Hypothalamus (tissue), 51 donors: ENCODE measurements at places on chromosomes 2 and 18.

- DNase-seq, result no peak
These were observed 866.0 kb upstream of the ACVR2A start for GRCh38 chr2:146978577-146979555.

DNA sequence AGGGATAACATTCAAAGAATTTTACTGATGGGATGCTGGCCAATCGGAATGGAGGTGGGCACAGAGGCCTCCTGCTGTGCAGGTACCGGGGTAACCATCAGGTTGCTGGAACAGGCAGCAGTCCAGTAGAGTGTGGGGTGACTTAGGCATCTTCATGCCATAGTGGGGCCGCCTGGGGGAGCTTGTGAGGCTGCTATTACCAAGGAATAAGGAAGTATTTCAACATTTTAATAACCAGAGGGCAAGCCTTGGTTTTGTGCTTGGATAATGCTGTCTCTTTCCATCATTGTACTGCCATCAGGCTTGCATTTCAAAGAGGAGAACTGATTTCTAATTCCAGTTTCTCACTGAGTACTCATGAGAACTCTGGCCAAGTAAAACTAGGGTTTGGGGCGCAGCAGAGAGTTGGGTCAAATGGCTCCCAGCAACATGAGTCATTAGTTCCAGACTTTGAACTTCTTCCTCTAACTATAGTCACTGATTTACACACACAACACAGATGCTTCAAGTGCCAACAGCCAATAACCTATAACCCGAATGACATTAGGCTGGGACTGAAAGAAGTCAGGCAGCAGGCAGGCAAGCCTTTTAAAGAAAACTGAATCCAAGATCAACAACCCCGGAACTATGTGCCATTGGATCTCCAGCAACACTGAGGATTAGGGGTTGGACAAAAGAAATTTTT is 56.1 kb upstream of the FHL2 start:
- no peak for DNase-seq

DNA sequence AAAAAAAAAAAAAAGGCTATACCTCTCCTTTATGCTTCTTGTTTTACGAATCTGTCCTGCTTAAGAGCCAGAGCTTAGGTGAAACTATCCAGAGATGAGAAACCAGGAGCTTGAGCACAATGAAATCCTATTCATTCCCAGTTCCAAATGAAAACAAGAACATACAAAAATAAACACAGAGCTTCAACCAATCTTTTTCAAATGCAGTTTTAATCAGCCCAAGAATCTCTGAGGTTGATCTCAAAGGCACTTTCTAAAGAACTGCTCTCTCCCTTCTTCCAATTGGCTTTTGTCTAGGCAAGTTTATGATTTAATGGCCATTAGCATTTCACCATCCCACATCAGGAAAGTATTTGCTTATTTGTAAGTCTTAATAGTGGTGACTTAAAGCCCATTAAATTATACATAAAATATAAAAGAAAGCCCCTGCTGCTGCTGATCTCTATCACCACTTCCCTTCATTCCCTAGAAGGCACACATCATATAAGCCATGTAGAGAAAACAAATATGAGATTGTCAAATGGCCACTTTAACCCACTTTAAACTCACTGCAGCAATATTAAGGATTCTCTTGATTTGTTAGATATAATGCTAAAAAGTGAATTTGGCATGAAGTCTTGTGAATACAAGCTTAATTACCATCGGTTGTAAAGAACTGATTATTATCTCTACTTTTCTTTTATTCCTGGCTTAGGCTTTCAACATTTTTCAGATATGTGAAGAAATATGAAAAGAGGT is 29.3 kb upstream of the SCN9A start:
- DNase-seq, result no peak

GRCh38 chr2:231521443-231521842 is 8.8 kb downstream of the NMUR1 start:
- DNase-seq, result no peak

- DNase-seq, result no peak
These were observed 782.2 kb upstream of the SLC8A1 start for GRCh38 chr2:41234093-41234492.

GRCh38 chr2:215712219-215712868 is 276.5 kb upstream of the FN1 start:
- no peak for DNase-seq

DNA sequence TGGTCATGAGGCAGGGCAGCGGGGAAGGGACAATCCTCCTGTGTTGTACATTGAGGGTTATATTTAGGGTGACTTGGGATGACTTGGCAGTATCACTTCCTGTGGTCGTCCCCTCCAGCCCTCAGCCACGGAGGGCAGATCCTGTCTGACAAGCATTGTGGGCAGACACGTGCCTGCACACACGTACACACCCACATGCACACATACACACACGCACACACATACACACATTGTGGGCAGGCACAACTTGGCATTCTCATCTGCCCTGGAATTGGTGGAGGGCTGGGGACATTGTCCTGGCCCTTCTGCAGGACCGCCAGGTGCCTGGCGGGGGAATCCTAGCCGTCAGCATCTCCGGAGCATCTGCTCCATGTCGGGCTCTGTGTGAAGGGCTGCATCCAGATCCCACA is 47.6 kb downstream of the ODC1 start:
- DNase-seq, result no peak

DNA sequence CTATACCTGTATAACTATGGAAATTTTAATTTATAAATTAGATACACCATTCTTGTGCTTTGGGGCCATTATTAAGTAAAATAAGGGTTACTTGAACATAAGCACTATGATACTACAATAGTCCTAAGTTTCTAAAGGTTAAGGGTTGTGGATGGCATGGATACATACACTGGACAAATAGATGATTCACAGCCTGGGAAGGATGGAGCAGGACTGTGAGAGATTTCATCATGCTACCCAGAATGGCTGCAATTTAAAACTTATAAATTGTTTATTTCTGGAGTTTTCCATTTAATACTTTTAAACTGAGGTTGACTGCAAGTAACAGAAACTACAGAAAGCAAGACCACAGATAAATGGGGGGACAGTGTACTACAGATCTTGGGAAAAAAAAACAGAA is 295.8 kb upstream of the ZNF804A start:
- no peak for DNase-seq
